Right lobe of liver (tissue), 6 donors: ENCODE measurements at places on chromosomes 1 and 21.

- no peak for DNase-seq
Measured at GRCh38 chr21:44752671-44753235, 41.4 kb upstream of the TSPEAR start.

GRCh38 chr1:200386416-200386815, 23.4 kb downstream of the ZNF281 start:
- no peak for DNase-seq

- no peak for DNase-seq
Measured at GRCh38 chr1:214318356-214318755, 37.4 kb downstream of the SMYD2 start.

DNA sequence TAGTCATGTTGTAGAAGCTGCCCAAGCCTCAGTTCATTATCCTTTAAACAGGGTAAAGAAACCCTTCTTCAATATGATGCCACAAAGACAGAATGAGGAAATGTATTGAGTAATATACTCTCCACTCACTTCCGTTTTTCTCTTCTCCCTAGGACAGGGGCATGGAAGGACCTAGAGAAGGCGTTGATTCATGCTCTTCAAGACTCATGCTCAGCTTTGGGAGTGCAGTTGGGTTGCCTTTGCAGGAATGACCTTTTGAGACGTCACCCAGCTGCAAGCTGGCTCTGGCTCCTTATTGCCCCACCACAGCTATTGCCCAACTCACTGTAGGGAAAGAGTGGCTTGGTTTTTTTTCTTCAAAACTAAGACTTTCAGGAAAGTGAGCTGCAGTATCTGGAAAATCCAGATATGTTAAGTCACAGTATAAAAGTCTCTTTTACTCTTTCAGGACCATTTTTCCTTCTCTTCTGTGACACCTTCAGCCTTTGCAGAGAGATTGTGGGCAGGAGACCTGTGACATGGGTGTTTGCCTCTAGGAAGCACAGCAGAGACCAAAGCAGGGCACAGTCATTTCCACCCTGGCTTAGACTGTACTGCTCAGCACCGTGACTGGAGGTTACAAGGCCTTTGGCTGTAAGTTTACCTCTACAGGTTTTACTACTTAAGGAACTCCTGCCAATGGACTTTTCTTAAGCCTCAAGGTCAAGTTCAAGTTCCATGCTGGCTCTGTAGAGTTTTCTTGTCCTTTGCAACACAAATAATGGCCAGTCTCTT, 39.5 kb downstream of the XCL2 start:
- peak; percentile 77 for DNase-seq

- no peak for DNase-seq
Measured at GRCh38 chr1:173042806-173043205, 7.9 kb downstream of the TNFSF18 start.

- DNase-seq = no peak
Measured at GRCh38 chr1:202230939-202231645, 37.5 kb downstream of the LGR6 start.

DNA sequence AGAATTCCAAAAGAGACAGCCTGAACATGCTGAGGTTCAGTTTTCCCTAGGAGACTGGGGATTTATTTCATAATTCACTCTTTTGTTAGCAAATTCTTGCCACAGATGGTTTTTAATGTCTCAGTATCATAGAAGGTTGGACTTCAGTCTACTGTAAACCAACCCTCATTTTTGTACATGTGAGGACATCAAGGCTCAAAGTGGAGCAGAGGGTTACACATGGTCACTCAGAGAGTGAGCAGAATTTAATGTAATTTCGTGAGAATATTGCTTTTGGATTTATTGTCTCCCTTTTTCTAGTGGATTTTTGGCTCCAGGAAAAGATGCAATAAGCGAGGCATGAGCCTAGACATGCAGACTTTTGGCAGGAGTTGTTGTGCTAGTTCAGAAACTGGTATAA, 210.8 kb upstream of the JUN start:
- DNase-seq = no peak

DNA sequence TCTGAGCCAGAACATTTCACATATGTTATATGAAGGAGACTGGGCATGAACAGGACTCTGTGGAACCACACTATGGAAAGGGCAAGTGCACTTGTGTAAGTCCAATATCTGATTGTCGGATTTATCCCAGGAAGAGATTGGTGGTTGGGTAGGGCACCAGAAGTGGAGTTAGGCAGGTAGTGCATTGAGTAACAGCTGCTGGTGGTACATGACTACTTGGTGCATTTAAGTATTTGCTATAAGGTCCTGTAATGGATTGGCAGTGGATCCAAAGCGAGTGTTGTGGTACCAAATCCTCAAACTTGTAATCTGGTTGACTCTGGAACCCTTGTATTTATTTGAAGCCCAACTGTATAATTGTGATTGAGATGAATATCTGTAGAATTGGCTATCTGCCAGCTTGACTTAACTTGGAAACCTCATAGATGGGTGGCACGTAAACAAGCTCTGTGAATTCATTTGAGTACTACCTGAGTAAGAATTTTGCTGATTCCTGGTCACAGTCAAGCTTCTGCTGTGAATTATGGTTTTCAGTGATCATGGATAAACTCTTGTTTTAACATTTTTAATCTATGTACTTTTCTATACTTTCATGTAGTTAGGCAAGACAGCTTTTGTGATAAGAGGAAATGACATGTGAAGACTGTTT, 21.1 kb downstream of the UBAP2L start:
- DNase-seq = no peak

DNA sequence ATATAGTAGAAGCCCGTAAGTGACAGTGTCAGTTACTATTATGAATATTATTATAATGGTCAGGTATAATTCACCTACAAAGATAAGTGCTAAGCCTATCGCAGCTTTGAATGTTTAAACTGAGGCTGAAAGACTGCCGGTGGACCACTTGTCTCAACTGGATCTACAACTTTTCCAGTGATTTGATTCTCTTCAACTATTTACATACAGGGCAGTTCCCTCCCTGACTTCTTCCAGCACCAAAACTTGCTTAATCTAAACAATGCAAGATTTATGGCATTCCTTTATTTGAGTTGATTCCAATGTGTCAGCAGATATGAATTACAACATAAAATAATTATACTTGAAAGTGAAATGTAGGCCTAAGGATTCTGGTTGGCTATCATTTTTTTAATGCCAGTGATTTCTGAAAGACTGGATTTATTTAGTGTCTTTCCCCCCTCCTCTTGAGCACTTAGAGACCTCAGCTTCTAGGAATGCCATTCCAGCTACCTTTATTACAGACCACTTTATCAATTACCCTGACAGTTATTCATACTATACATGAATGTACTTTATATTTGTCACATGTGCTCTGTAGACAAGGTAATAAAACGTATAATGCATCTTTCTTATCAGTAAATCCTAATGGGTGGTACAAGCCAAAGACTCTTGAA, 153.3 kb upstream of the C8B start:
- no peak for DNase-seq

DNA sequence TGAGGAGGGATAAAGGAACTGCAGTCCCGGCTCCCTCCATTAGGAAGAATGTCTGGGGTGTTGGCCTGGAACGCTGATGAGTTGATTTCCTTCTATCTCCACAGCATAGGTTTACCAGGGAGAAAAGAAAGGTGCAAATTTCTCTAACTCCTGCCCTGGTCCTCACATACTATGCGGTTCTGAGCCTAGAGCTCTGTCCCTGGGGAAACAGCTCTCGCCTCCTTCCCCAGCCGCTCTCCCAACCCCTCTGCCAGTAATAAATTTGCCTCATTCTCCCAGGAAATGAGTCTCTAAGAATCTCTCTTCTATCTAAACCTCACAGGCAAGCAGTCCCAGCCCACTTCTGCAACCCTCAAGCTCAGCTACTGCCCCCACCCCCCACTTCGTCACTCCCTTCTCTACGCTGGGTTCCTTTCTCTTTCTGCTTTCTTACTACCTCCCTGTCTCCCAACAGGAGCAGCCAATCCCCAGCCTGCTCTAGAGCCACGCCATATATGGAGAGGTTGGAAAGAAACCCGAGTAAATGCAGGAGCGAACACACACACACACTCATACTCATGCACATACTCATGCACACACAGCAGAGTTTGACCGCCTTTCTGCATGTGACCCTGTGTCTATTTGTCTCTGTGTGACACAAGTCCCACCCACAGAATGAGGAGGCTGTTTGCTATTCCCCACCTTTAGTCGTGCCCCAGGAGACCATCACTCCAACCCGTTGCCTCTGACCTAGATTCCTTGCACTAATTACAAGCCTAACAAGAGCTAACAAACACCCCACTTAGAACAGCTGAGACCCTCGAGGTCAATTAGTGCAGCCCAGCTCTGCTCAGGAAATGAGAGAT, 13.4 kb downstream of the PLEKHO1 start:
- DNase-seq = peak; percentile 60

DNA sequence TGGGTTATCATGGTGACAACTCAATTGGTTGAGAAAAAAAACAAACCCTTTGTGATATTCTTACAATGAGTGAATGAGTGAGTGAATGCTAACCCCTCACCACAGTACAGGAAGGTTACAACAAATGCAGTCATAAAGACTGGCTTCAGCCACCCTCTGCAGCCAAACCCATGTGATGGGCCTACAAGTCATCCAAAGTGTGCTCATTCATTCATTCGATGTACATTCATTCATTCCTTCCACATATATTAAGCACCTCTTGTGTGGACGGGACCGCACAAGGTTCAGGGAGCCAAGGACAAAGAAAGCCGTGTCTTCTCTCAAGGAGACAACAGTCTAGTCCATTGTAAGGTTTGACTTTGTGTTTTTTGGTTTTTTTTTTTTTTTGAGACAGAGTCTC, 49.4 kb downstream of the WDR4 start:
- DNase-seq = peak; percentile 14

DNA sequence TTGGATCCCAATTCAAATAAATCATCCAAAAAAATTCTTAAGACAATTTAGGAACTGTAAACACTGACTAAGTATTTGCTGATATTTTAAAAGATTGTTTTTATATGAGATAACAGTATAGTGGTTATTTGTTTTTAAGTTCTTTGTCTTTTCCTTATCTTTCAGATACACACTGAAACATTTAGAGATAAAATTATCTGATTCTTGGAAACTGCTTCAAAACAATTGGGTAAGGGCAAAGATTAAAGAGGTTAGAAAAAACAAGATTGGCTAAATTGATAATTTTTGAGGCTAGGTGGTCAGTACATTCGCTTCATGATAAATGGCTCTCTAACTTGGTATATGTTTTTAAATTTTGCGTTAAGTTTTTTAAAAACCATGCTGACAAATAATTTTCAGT, 117.3 kb downstream of the PSMG1 start:
- DNase-seq = no peak

DNA sequence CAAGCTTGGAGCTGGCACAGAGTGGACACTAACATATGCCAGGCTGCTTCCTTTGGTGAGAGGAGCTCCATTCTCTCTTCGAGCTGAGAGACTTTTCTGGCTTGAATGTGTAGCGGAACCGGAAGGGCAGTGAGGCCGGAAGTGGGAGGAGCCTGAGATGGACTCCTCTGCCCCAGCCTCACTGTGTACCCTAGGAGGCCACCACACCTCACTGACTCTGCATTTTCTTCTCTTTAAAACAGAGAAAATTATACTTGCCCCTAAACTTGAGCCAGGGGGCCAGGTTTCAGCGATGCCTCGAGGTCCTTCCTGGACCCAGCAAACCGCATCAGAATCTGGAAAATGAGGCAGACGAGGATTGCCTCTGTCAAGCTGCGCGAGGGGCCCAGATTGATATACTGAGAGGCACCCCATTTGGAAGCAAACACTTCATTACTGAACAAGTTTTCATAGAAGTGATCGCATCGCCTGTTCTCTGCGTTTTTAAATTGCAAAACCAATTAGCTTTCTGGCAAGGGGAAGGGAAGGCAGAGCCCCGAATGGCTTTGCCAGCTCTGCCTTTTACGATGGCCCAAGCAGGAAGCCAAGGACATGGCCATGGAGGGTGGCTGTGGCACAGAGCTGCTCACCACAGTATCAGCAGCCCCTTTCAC, 708.1 kb downstream of the PTPRU start:
- no peak for DNase-seq

DNA sequence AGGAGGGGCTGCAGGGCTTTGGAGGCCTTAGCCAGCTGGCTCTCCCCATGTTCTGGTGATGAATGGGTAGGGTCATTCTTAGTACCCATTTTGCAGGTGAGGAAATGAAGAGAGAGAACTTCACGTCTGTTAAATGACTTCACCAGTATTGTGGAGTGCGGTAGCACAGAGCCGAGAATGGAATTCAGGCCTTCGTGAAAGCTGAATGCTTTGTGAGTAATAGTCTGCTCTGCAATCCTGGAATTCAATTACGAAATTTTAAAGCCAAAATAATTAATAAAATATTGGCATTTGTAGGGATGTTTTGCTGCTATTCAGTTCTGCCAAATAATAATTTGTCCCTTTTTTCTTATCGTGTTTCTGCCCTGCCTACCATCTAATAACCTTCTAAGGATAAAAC, 197.7 kb downstream of the GREM2 start:
- no peak for DNase-seq

- DNase-seq = peak; percentile 77
Measured at GRCh38 chr1:157240495-157241184, 102.4 kb upstream of the ETV3 start.

DNA sequence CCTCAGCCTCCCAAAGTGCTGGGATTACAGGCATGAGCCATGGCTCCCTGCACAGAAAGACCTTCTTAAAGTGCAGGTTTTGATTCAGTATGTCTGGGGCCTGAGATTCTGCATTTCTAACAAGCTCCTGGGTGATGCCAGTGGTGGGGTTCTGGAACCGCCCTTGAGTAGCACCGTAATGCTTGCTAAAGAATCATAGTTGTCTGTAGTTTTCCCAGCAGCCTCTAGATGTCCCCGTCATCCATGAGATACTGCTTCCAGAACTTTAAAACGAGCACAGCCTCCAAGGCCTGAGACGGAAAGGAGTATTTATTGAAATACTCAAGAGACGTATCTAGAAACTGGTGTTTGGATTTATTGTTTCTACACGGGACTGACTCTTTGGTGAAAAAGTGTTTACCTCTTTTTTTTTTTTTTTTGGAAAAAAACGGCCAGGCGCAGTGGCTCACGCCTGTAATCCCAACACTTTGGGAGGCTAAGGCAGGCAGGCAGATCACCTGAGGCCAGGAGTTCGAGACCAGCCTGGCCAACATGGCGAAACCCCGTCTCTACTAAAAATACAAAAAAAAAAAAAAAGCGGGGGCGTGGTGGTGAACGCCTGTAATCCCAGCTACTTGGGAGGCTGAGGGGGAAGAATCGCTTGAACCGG, 2.6 kb upstream of the TOR3A start:
- DNase-seq = no peak

- no peak for DNase-seq
Measured at GRCh38 chr1:94602316-94602715, 60.8 kb upstream of the F3 start.

DNA sequence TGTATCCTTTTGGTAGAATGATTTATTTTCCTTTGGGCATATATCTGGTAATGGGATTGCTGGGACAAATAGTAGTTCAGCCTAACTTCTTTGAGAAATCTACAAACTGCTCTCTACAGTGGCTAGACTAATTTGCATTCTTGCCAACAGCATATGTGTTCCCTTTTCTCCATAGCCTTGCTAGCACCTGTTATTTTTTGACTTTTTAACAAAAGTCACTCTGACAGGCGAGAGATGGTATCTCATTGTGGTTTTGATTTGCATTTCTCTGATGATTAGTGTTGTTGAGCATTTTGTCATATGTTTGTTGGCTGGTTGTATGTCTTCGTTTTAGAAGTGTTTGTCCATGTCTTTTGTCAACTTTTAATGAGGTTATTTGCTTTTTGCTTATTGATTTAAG, 99.8 kb downstream of the UCK2 start:
- DNase-seq = no peak
